ENCODE measurements at places on chromosomes 3 and 15.

DNA sequence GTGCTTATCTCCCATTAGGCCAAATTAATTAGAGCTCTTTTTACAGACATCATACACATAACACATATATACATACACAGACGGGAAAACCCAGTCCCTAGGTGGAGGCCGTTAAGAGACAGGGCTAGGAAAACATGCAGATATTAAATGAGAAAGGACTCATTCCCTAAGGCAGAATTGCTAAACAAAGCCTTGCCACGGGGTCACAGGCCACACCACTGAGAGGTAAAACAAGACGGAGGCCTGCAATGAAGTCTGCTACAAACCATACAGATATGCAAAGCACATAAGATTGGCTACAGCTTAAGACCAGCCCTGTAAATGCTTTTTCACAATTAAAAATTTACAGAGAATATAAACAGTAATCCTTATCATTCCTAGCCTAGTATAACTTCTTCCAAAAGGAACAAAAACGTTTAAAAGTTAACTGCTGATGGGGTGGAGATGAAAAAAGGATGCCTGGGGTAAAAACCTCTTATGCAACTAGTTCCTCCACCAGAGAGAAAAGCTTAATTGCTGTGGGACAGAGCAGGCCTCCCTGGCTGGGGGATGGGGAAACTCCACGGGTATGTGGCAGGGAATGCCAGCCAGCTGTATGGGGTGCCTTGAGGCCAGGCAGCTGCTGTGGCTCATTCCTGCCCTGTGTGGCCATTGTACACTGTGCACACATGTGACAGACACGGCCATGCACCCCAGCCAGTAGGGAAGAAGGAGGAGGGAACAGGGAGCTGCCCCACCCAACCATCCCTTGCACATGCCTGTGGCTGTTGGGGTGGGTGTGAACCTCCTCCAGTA, 481.4 kb upstream of the LMCD1 start:
- no peak for DNase-seq

DNA sequence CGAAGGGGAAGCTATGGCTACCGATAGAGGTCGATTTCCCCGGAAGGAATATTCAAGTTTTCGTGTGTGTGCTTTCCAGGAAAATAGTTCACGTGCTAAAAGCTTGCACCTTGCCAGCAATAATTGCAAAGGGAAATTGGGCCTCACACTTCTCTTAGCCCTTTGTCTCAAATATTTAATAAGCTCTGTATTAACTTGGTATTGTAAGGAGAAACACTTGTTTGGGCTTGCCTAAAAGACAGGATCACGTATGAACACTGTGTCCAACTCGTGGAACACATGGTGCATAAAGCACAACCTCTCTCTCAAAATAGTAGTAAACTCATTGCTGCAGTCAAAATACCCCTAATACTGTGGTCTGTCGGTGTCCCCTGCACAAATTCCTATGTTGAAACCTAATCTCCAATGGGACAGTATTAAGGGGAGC, 352 bp upstream of the TMF1 start:
- no peak for DNase-seq

DNA sequence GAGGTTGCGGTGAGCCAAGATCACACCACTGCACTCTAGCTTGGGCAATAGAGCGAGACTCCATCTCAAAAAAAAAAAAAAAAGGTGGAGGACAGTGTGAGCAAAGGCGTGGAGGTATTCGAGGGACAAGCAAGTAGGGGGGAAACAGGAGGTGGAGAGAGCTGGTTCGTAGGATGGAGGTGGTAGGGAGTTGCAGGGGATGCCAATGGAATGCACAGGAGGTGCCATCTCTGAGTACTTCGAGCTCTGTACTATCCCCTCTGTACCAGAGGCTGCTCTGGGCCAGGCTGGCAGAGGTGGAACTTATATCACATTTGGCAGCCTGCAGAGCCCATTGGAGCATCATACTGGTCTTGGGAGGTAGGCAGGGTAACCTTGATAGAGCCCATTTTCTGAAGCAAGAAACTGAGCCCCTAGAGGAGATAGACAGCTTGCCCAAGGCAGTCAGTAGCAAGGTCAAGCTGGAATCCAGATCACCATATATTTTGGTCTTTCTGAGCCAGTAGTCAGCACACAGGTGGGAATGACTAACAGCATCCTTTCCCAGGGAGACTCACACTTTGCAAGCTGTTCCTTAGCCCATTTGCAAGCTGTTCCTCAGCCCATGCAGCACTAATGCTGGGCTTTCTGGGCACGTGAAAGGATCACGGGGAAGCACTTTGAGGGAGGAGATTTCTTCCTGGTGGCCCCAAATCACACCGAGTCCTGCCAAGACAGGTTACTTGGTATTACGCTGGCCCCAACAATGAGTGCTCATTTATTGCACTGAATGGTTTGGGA, 9.2 kb upstream of the CCDC33 start:
- no peak for DNase-seq

GRCh38 chr3:85589145-85589544, 630.4 kb downstream of the CADM2 start:
- no peak for DNase-seq

DNA sequence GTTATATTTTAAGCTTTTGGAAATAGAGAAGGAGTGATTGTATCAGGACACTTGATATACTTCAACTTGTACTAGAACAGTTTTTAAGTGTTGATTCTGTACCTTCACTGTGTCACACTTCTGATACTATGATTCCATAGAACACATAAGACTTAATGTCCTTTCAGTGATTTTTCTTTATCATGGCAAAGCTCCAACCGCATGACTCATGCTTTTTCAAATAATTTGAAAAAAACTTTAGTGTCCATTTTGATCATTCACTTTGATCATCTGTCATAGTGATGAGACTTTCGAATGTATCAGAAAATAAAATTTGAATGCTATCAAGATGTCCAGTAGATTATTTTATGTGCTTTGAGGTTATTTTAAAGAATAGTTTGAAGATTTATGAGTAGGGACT, 32.0 kb downstream of the AP4E1 start:
- DNase-seq = no peak

GRCh38 chr3:147408188-147409100, 721 bp upstream of the ZIC1 start:
- DNase-seq = no peak

GRCh38 chr15:93036951-93037819, 51.8 kb downstream of the RGMA start:
- no peak for DNase-seq

DNA sequence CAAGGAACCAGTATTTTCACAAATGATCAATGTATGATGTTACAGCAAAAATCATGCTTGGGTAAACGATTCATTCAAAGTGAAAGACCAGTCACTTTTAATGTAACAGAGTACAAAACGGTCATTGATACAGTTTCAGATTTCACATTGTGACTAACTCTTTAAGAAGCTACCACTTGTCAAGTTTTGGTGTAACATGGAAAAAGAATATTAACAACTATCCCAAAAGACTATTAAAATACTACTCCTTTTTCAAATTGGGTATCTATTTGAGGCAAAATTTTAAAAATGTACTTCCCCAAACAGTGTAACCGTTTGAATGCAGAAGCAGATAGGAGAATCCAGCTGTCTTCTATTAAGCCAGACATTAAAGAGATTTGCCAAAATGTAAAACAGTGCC, 31.7 kb downstream of the AKAP13 start:
- DNase-seq = no peak

- DNase-seq = no peak
Measured at GRCh38 chr3:151226088-151226563, 23.1 kb upstream of the GPR171 start.

- no peak for DNase-seq
Measured at GRCh38 chr3:146065573-146066006, 95.4 kb downstream of the PLOD2 start.

DNA sequence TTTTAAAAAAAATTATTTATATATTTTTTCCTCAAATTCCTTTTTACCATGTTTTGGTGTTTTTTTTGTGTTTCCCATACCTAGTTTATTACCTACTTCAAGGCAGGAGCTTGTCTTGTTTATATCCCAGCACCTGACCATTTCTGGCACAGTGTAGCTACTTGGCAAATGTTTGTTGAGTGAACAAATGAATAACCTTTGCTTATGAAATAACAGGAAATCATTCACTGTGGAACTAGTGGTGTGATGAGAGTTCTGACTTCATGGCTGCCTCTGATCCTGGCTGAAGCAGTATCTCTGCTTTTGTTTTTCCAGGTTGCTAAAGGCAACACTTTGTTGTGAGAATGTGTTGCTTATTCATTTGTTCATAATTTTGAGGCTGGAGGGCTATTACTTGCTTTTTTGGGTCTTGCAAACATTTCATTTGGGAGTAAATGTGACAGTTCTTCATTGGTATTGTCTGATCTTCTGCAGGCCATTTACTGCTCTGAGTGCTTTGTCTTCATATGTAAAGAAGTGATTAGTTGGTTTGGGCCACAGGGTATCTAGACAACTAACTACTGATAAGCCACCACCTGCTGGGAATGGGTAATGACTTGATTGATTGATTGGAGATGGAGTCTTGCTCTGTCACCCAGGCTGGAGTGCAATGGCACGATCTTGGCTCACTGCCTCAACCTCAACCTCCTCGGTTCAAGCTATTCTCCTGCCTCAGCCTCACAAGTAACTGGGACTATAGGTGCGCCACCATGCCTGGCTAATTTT, 5.7 kb downstream of the RAD54L2 start:
- no peak for DNase-seq
